ENCODE measurements at places on chromosomes 12 and 14.

- DNase-seq: no peak
Observed at GRCh38 chr12:8742501-8742900, 44.7 kb downstream of the RIMKLB start.

DNA sequence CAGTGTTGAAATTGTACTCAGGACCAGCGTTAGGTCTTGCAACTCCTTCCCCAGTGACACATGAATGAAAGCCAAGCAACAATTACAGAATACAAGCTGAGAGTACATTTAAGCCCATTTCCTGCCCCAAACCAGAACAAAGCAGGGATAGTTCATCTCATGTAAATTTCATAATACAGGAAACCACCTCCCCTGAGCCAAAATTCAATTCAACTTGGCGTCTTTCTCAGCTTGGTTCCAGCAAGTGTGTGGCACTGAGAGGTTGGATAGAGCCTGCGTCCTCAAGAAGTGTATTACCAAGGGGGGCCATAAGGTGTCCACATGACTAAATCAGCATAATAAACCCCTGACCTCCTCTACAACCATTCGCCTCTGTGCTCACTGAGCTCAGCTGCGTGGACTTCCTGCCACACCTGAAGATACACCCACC lies 278.9 kb upstream of the CRY1 start:
- DNase-seq: peak; percentile 74

DNA sequence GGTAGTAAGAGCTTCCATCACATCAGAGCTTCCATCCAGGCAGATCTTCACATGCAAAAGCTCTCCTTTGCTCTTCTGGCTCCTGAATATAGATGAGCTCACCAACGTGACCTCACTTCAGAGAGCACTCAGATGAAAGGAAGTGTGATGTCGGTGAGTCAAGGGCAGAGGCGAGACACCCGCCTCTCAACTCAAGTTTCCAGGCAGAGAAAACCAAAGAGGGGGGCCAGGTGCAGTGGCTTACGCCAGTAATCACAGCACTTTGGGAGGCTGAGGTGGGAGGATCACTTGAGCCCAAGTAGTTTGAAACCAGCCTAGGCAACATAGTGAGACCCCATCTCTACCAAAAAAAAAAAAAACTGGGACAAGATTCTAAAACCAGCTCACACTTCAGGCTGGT lies 126.9 kb downstream of the DUSP6 start:
- peak; percentile 57 for DNase-seq

- no peak for DNase-seq
Observed at GRCh38 chr12:103846415-103846814, 5.4 kb upstream of the NT5DC3 start.

- DNase-seq: no peak
Observed at GRCh38 chr12:124481772-124482566, 85.4 kb downstream of the NCOR2 start.

DNA sequence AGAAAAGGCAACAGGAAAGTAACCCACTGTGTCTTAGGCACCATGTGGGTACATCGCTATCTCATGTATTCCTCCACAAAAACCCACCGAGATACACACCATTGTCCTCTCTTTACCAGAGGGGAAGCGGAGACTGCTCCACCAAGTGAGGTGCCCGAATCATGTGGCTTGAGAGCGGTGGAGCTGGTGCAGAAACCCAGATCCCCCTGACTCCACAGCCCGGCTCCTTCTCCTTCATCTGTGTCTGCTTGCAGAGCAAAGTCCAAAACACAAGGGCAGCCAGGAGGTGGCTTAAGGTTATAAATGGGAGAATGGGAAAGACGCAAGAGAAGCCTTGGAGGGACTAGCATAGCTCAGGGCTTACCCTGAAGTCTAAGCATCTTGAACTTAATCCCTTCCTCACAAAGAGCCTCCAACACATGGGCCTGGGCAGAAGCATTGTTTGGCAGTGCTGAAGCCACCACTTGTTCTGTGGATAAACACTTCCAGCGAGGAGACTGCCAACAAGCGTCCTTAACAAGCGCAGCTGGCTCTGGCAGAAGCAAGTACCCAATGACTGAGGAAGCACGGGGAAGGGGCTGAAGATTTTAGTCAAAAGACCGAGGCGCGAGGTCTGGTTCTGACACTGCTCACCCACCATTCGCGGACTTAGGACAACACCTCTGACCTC lies 83.0 kb downstream of the TTC7B start:
- DNase-seq: no peak

DNA sequence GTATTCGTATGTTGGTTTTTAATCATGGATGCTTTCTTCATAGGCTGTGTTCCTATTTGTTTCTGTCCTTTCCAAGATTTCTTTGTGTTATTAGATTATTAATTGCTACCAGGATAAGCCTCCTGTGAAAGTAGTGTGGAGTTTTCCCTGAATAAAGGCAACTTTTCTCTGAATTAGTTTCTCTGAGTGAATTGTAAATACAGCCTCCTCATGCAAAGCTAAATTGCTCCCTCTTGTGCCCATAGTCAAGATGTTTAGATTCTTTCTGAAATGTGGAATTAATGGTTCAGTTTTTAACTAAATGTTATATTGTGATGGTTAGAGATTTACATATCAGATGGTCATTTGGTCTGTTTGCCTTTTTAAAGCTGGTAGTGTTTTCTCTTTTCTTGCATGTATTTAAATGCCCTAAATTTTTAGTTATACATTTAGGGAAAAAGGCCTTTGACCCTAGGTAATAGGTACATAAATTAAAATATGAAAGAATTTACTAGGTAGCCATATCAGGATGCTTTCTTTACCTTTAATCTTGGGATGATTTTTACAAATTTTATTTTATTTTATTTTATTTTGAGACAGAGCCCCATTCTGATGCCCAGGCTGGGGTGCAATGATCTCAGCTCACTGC lies 8.9 kb downstream of the APAF1 start:
- peak; percentile 79 for DNase-seq

- no peak for DNase-seq
Observed at GRCh38 chr14:82511399-82511798, 977.7 kb upstream of the SEL1L start.

DNA sequence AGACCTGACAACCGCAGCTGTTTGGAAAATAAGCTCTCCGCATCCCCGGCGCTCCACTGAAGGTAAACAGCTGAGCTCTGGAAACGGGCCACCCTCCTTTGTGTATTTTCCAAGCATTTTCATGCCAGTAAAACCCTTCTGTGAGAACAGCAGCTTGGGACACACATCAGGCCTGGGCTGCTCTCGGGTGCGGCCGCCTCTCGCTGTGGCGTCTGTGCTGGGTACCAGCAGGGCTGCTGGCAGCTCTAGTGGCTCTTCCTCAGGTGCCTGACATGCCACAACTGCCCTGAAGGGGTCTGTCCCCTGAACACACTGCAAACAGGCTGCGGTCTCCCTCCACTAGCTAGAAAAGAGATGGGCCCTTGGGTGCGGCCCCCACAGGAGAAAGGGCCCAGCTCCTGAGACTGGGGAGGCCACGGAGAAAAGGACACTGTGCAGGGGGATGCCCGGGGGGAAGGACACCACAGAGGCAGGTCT lies 96.3 kb downstream of the ITPK1 start:
- DNase-seq: no peak

DNA sequence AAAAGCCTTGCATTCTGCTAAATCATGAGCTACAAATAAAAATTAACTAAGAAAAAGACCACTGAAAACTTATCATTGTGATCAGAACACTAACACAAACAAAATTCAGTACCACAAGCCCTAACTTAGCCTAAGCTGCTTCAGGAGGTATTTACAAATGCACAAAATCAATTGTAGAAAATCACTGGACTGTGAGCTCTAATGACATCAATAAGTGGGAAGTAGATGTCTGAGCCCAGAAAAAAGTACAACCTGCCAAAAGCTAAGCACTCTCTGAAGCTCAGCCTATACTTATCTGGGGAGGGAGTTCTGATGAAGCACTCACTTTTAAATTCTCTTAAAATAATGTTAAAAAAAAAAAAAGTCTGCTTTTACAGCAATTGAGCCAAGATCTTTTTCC lies 92.9 kb downstream of the SLCO1B1 start:
- no peak for DNase-seq

GRCh38 chr12:52054231-52054832 lies 3.1 kb downstream of the NR4A1 start:
- DNase-seq: no peak

DNA sequence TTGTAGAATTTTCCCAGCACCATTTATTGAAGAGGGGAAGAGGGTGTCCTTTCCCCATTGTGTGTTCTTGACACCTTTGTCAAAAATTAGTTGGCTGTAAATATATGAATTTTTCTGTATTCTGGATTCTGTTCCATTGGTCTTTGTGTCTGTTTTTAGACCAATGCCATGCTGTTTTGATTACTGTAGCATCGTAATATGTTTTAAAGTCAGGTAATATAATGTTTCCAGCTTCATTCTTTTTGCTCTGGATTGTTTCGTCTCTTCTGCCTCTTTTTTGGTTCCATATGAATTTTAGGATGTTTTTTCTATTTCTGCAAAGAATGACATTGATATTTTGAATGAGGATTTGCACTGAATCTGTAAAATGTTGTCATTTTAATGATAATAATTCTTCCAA lies 331.9 kb upstream of the RGS6 start:
- DNase-seq: no peak

DNA sequence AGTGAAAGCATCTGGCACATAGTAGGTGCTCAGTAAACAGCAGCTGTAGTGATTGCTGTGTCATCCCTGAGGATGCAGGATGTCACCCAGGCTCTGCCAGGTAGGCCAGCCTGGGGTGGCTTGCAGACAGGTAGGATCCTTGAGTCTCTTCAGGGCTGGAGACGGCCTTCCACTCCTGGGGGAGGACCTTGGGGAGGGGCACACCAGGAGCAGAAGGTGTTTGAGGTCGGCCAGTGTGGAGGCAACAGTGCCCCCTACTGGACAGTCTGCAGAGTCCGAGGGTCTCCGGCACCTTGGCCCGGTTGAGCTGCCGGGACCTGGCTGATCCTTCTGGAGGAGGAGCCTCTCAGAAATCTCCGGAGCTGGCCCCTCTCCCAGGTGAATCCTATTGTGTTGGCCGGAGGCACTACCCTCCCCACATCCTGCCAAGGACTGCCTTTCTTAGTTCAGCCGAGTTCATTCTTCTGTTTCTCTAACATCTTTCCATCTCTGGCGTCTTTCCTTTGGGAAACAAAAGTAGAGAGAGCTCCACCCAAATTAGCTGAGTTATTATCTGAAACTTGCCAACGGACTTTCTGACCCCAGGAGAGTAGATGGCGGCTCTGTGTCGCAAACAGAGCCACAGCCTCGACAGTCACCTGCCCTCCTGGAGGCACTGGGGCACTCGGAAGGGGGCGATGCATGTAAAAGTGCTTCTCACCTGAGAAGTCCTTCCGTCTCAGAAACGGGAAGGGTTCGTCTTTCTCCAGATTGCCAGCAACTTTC lies 41.8 kb upstream of the CLMN start:
- DNase-seq: peak; percentile 52

GRCh38 chr12:325906-326305 lies 63.2 kb downstream of the KDM5A start:
- DNase-seq: no peak

DNA sequence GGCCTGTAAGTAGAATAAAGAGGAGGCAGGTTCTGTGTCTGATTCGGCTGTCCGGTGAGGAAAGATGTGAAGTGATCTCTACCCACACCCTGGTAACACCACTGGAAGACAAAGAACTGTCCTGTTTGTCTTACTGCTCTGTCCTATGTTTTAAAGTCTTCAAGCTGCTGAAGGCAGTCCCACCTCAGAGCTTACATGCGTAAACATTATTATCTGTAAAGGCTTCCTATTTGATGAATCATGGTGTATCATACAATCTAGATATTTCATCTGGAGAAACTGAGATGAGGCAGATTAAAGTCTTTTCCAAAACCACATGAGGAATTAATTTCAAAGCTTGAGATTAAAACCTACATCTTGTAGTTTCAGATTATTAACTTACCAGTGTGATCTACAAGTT lies 427.6 kb downstream of the ZFP36L1 start:
- DNase-seq: no peak

DNA sequence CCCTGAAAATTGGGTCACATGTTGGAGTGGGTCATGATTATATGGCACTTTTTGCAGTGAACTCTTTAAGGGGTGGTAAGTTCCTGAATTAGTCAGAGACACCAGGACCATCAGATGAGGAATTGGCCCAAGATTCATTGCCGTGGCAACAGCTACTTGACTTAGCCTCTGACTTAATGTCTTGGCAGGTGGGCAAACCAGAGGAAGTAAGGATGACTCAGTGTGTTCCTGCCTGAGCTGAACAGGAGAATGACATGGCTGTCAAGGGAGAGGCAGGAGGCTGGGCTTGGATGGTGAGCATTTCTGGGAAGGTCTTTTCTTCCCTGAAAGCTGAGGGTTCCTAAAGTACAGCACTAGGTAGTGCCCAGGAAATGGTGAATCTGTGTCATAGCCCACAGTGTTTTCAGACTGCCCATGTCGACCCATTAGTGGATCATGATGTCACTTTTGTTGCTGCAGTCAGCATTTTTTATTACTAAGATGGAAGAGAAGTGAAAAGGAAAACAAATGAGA lies 170.1 kb upstream of the PWP1 start:
- peak; percentile 83 for DNase-seq

DNA sequence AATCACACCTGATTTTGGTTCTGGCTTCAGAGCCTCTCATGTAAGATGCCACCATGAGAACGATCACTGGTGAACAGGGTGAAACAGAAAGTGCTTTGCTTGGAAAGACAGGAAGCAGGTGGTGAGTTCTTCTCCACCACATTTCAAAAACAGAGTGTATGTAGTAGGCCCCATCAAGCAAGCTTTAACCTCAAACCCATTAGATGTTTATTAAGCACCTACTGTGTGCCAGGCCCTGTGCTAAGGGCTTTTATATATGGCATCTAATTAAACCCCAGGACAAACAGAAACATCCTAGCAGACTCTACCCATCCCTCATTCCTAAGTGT lies 47.8 kb upstream of the MED13L start:
- peak; percentile 70 for DNase-seq

DNA sequence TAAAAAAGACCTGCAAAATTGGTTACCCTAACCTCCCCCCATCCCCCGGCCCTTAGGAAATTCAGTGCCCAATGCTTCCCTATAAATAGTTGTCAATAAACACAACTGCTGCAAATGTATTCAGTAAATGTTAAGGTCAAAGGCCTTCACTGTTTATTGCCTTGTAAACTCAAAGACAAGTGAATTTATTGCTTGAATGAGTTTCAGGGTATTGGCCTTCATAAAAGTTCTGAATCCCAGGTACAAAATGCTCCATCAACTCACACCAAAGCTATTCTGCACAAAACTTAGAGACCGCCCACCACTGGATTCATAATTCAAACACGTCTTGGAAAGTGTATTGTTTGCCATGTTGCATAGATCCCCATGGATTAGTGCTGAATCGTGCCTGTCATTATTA lies 63.3 kb upstream of the CDKN3 start:
- no peak for DNase-seq

- DNase-seq: no peak
Observed at GRCh38 chr12:178829-179109, 35.2 kb downstream of the SLC6A12 start.

DNA sequence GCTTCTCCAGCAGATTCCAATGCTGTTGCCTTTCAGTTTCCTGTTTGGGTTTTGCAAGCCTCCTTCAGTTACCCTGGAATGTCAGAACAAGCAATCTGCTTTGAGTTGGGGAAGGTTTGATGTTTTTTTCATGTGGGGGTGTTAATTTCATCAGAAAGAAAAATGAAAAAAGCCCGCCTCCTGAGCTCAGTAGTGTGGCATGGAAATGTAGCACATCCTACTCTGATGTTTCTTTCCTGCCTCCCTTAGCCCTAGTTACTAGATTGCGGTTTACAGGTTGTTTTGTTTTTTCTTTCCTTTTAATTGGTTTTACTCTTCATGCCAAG lies 22.6 kb downstream of the IFNG-AS1 start:
- DNase-seq: peak; percentile 12
